Stimulated activated CD4-positive, alpha-beta T cell treated with anti-CD3 and anti-CD28 coated beads, Interleukin-1b, Interleukin-23, amount 100 ng/mL, for 48 hours (primary cell): ENCODE measurements at places on chromosomes 1 and 21.

DNA sequence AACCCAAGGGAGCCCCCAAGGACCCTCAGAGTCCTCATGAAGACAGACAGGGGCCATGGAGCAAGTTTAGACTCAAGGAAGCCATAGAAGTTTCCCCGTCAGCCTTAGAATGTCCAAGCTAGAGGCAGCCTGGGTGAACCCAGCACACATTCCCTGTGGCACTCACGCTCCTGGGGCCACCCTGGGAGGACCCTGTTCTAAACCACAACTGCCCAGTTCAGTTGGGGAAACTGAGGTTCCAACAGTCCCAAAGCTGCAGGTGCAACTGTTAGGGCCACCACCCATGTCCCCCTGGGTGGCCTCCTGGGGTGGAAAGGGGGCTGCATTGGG lies 9.3 kb downstream of the WNT3A start:
- DNase-seq, result no peak

DNA sequence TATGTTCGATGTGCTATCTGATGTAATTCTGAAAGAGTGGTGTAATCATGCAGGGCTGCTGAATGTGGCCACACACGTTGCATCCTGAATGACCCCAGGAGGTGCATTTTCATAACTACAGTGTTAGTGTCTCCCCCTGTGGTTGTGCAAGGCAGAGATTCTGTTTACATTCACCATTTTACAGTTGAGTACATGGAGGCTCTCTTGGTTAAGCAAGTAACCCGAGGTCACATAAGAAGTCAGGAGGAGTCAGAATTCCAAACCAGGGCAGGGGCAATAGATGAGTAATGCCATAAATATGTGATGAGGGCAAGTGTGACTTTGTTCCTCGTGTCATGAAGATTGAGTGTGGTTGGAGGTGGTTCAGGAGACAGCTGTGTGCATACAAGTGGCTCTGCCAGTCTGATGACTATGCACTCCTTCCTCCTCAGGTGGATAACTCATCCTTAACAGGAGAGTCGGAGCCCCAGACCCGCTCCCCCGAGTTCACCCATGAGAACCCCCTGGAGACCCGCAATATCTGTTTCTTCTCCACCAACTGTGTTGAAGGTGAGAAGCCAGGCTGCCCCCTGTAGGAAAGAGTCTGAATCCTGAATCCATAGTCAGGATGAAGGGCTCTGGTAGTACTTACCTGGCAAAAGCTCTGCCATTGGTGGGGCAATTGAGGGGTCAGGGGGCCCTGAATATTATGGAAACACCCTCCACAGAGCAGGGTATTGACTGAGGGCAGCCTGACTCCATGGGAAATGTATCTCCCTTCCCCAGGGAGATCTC lies 9.3 kb downstream of the ATP1A2 start:
- no peak for DNase-seq

GRCh38 chr1:185477638-185478580 lies 160.9 kb upstream of the IVNS1ABP start:
- DNase-seq, result no peak

DNA sequence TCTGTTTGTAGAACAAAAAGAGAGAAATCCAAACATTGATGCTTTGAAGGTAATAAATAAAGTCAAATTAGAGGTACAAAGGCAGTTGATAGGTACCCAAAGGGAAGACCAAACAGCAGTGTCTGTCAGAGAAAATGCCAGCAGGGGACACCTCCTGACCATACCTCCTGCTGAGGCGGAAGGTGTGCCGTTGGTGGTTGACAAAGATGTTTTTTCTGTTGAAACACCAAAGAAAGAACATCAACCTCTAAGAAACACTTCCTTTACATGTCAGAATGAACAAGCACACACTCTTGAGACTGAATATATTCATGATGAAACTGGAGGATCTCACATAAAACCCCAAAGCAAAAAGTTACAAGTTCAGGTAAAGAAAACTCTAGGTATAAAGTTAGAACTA lies 128.3 kb downstream of the MACF1 start:
- DNase-seq, result no peak

- DNase-seq, result no peak
These were observed 9.8 kb downstream of the PLA2G4A start for GRCh38 chr1:186838380-186839040.

GRCh38 chr1:62175568-62176179 lies 19.0 kb upstream of the L1TD1 start:
- DNase-seq, result peak; percentile 6

DNA sequence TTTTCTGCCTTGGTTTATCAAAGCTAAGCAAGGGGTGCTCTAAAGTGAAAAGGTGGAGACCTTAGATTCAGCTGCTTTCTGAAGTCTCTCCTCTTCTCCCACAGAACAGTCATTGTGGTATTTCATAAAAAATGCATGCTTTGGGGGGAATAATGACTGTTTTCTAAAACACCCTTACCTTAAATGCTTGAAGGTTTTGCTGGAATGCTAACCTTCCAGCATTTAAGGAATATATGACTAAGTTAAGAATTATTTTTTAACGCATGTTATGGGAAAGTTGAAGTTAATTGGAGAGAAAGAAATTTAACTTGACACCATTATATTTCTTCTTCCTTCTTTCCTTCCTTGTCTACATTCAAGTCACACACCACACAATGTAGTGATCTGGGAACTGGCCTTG lies 162.5 kb downstream of the ROR1 start:
- DNase-seq, result no peak

DNA sequence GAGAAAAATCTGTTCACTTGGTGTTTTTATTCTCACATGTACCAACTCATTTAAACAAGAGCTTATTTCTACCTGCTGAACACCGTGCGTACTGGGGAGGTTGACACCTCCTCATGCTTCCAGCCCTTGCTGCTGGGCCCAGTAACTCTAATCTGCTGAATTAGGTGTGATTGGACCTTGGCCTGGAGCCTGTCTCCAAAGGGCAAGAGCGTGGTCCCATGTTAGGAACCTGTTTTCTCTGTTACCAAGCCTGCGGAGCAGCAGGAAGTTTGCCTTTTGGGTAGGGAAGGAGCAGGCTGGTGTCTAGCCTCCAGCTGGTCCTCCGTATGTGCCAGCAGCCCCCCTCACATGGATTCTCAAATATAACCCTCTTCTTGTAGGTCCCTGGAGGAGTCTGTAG lies 10.9 kb upstream of the SLC27A3 start:
- DNase-seq, result no peak

DNA sequence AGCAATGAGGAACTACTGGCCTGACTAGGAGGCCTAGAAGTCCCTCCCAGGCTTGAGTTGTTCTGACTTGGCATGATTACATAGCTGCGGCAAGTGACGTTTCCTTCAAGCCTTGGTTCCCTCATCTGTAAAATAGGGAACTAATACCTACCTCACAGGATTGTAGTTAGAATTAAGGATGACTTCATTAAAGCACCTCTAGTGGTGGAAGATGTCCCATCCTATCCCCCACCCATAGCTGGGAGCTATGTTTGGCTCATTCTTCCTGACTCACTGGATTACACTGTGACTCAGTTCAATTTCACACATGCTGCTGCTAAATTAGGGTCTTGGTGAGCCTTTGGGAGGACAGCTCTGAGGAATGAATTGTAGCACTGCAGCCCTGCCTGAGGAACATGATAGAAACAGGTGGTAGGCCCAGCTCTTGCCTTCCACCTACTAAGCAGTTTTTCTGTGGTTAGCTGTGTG lies 6.0 kb upstream of the SHISA4 start:
- no peak for DNase-seq

DNA sequence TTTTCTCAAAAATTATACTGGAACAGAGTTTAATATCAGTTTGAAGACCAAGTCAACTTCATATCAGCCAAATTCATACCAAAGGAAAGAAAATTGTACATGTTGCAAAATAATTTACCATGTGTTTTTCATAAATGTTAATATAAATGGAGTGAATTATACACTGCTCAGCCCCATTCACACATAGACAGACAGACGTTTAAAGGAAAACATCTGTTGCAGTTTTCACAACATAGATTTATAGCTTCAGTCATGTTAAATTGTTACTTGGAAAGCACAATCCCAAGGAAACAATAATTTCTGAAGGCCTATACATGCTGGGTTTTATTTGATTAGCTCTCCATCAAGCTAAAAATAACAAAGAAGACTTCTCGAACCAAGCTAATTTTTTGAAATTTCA lies 27.8 kb upstream of the HYI start:
- no peak for DNase-seq

- no peak for DNase-seq
These were observed at the start of gene HS2ST1 for GRCh38 chr1:86914601-86914997. TSS of gene HS2ST1 (plus strand) at chr1:86914635.

DNA sequence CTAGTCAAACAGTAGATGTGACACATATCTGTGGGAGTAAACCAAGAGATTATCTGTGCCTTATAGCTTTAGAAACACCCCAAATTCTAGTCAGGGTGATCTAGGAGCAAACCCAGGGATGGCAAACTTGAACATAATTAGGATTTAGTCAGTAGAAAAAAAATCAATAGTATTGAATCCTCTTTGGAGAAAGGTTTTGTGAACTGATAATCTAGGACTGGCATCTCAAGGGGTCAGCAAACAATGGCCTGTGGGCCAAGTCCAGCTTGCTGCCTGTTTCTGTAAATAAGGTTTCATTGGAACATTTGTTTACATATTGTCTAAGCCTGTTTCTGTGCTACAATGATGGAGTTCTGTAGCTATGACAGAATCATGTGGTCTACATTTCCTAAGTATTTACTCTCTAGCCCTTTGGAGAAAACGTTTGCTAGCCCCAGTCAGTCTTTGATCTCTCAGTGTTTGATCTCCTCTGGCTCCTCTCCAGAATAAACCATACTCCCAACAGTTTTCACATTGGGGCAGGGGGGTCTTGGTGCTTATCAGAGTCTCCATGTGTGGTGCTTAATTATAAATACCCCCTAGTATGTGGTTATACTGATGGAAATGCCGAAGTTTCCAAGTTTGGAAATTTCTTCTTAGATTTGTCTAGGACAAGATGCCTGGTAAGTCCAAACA lies 385.8 kb downstream of the NTNG1 start:
- no peak for DNase-seq

DNA sequence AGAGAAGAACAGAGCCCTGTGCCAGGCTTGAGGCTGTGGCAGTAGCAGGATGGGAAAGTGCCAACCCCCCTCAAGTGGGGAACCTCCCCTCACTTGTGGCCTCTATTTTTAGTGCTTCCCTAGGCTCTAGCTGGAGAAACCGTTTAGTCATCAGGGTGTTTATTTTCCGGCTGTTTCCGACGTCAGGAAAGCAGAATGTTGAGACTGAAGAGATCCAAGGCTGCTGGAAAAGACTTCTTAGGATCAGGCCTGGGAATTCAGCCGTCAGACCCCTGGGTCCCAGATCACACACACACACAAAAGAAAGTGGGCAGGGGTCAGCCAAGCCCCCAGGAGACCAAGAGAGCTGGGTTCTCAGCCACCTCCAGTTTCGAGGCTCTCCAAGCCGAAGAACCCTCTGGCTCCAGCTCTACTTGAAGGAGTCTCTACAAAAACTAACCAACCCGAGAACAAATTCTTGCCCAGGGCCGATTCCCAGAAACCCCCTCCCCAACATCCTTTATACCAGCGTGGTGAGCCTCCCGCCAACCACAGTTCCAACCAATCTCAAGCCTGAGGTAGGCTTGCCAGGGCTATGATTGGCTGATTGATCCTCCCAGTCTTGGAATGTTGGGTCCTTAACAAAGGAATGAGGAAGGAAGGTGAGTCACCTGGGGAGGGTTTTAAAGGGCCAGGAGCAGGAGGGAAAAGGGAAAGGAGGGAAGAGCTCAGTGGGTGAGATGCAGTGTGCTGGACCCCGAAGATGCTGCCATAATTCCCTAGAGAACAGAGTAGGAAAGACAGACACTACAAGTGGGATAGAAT lies 2.5 kb upstream of the MEF2D start:
- DNase-seq, result no peak

DNA sequence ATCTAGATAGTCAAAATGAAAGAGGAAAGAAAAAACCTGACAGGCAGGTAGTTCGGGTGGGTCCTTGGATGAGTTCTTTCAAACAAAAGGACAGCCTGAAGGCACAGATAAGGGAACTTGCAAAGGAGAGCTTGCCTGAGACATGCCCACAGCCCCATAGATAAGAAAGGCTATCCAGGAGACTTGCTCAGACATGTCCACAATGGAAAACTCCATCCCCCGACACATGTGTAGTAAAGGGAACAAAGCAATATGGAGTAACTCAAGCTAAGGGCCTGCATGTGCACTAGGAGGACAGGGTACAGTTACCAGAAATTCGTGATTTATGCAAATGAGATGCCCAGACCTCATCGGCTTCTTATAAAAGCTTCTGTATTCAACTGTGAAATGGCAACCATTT lies 281.5 kb downstream of the NEGR1 start:
- no peak for DNase-seq

GRCh38 chr1:196070940-196071339 lies 537.3 kb downstream of the KCNT2 start:
- no peak for DNase-seq

GRCh38 chr1:47262787-47263413 lies 30.9 kb upstream of the TAL1 start:
- DNase-seq, result peak; percentile 13

- DNase-seq, result no peak
These were observed 72.1 kb downstream of the PGBD5 start for GRCh38 chr1:230354005-230354404.

- no peak for DNase-seq
These were observed 857.4 kb downstream of the USP25 start for GRCh38 chr21:16587141-16587581.

DNA sequence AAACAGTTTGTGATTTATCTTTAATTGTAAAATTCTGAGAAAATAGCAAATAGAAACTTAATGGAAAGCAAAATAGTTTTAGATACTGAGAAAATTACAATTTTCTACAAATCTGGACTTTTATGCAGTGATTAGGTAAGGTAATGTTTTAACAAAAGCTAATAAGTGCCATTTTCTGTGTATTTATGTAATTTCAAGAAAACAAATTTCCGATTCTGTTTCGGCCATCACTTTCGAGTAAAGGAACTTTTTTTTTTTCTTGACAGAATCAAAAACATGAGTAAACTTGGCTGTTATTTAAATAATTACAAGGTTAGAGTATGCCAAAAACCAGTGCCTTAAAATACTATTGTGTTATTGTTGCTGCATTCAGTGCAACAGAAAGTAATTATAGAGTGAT lies 280.4 kb upstream of the C1orf105 start:
- no peak for DNase-seq

GRCh38 chr1:62142496-62142895 lies 52.2 kb upstream of the L1TD1 start:
- DNase-seq, result no peak
